NCI-H2029 treated with DMSO at 0.1 percent for 48 hours (cell line): ENCODE measurements at places on chromosomes 13 and 19.

GRCh38 chr19:19269952-19270694 lies 3.0 kb downstream of the TM6SF2 start:
- no peak for DNase-seq

- no peak for DNase-seq
Measured at GRCh38 chr13:73303851-73304250, 245.0 kb downstream of the KLF5 start.

GRCh38 chr13:30496147-30496546 lies 30.4 kb upstream of the HMGB1 start:
- DNase-seq = no peak

GRCh38 chr13:37302686-37303085 lies 197.2 kb upstream of the CSNK1A1L start:
- no peak for DNase-seq

GRCh38 chr13:79988573-79988972 lies 352.4 kb downstream of the SPRY2 start:
- no peak for DNase-seq

DNA sequence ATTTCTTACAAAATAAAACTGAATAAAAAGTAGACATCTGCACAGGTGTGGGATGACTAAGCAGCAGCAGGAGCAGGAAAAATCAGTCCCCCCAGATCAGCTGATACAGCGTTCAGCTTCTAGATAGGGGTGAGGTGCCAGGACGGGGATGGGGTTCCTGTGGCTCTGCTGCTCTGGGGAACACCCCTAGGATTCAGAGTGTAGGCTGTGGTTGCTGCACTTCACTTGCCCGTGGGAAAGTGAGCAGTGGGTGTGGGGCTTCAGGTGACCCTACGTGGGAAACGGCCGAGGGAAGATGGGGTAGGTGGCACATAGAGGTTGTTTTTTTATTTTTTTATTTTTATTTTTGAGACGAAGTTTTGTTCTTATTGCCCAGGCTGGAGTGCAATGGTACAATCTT lies 3.2 kb upstream of the CXCL17 start:
- no peak for DNase-seq

DNA sequence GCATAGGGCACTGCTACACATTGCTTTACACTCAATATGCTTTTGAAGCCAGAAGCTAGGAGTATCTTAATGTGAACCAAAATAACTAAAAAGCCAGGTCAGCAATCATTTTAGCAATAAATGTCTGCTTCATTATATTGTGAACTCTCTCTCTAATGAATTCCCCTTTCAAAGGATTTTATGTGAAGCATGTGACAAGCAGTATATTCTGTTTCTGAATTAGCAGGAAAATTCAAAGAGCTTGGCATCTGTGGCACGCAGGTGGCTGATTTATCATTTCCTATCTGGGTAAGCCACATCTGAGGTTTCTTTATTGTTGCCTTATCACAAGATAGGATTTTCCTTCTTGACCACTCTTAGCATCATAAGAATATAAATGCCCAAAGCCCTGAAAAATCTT lies 56.8 kb upstream of the KLF12 start:
- DNase-seq = no peak

- no peak for DNase-seq
Measured at GRCh38 chr19:23315286-23315685, 65.1 kb upstream of the ZNF724 start.

DNA sequence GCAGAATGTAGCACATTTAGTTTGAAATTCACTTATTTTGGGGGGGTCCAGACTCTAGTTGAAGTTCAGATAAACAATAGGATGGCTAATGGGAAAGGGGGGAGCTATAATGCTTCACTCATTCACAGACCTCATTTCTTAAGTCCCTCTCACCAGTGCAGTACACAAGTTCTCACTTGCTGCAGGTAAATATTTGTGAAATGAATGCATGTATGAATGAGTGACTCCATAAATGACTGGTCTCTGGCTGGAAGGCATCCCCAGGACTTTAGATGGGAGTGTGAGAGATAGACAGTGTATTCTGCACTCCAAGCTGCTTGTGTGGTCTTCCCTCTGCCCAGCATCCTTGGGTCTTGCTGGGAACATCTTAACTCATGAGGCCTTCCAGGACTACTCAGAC lies 169.2 kb downstream of the ZIC5 start:
- DNase-seq = no peak

GRCh38 chr19:19475849-19476828 lies 39.2 kb downstream of the TSSK6 start:
- DNase-seq = no peak

DNA sequence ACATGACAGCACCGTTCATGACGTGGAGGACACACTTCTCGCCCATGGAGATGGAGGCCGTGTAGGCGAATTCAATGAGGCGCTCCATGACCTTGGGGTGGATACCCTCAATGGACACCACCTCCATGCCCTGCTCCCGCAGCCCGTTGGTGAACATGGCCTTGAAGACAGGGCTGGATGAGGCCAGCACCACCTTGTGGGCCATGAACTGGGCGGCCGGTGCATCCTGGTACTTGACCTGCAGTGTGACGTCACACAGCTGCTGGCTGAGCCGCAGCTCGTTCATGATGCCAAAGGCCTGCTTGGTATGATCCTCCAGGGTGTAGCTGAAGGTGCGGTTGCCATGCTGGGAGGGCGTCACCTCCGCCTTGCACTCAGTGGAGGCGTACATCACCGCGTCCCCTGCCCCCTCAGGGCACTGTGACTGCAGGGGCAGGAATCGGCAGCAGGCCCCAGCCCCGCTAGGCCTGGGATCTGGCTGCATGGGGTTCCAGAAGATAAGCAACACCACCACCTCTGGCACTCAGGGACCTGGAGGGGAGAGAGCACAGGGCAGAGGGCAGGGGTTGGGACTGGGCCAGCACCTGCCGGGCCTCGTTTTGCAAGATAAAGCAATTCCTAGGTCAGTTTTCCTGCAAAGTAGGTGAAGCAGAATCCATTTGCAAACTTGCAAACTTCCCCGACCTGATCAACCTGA lies 3.5 kb downstream of the KEAP1 start:
- DNase-seq = no peak

- no peak for DNase-seq
Measured at GRCh38 chr13:49996161-49996915, 504 bp upstream of the TRIM13 start.

DNA sequence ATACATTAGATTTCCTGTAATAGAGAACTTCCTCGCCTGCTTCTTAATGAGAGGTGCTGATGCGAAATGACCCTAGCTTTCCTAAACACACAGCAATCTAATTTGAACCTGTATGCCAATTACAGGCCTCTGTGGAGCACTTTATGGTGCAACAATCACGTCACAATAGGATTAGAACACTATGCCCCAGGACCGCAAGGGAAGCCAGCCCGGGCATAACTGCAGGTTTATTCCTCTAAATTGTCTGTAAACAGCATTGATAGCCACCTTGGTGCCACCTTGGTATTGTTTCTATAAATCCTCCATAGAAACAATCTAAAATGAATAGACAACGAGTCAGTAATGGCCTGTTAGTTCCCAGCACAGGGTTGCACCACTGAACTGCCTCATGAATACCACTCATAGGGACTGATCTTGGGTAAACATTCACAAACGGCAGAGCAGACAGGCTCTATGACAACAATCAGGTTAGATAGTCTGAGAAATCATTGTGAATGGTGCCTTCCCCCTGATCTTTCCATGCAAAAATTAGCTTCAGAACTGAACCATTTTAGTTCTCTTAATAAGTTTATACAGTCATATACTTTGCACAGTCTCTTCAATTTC lies 182.5 kb upstream of the OBI1 start:
- DNase-seq = no peak

DNA sequence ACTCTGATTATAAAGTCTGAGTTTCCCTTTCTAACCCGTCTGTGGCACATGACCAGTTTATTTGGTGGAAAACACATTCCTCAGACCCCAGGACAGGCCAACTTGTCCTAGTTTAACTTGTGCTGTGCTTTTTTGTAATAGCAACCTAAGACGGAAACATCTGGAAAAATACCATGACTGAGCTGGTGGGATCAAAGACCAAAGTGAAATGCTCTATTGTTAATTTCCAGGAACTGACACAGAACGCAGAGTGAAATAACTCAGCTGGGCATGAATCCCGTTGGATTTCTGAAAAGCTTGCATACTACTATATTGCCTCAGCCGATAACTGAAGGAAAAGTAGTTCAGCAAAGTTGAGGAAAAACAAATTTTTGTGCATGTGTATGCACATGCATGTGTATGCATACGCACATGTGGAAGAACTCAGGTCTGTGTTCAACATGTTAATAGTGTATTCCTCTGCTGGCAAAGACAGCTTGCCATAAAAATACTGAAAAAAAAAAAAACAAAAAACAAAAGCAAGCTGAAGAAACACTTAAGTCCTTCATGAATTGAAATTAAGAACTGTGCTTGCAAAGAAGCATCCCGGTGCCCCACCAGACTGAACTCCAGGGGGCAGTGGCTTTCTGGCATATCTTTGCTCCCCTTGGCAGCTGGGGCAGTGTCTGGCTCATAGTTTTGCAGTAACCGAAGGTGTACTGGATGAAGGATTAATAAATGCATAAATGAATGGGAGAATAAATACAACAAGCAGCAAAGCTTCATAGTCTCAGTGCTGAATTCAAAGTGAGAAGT lies 187.8 kb downstream of the LHFPL6 start:
- no peak for DNase-seq

DNA sequence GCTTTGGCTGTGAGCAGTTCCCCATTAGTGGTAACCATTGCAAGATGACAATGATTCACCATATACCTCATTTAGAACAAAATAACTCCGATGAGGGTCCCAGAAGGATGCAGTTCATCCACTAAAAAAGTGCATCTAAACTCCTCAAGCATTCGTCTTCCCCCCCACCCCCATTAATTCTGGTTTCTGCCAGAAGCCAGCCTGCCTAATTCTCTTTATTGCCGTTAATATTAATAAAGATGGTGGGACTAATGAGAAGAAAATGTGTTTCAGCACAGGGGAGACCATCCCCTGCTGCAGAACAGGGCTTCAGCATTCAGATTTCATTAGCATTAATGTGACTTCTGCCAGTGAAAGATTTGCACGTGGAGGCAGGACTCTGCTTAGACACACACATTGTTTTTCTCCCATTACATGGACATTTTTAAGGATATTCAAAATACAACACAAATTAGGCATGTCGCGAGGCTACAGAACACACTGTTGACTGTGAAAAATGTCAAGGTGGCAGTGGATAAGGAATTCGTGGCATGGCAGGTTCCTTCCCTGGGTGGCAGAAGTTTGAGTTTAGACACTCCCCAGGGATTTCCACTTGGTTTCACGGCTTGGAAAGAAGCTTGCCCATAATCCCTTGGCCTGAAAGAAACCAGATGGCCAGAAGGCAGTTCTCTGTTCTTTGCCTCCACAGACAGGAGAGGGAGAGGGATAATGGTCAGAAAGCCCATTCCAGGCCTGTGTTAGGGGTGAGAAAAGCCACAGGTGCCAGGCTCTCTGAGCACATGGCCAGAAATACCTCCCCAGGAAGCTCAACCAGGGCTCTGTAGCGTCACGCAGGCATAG lies 236.5 kb downstream of the FOXO1 start:
- no peak for DNase-seq

- DNase-seq = no peak
Measured at GRCh38 chr19:32581705-32582179, 752 bp downstream of the PDCD5 start.

- DNase-seq = no peak
Measured at GRCh38 chr19:14168259-14168972, 32.0 kb upstream of the ASF1B start.

GRCh38 chr19:3115916-3116602 lies 19.8 kb upstream of the GNA15 start:
- no peak for DNase-seq

- no peak for DNase-seq
Measured at GRCh38 chr13:19266979-19267378, 85.4 kb upstream of the TUBA3C start.

DNA sequence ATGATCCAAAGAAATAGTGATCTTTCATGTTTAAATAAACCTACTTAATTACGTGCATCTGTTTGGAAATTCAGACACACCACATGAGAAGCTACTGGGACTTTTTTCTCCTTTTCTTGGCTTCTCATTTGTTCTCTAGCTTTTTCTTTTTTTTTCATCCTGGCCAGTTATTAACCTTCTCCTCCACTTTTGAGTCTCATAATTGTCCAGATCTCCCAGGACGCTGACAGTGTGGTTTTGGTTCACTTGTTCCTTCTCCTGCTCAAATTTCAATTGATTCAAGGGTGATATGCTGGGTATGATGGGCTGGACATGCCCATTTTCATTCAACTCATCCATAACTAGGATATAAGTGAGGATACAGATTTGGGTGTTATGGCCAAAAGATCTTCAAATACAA lies 152.3 kb downstream of the TM9SF2 start:
- DNase-seq = no peak
